Skeletal muscle cell (primary cell): ENCODE measurements at places on chromosomes 11 and 22.

- no peak for DNase-seq
These were observed 222.0 kb downstream of the DBX1 start for GRCh38 chr11:19938169-19938856.

- no peak for DNase-seq
These were observed 1336.4 kb downstream of the TBC1D22A start for GRCh38 chr22:48098921-48099245.

- DNase-seq, result no peak
These were observed 21.5 kb downstream of the C22orf23 start for GRCh38 chr22:37931893-37932389.

DNA sequence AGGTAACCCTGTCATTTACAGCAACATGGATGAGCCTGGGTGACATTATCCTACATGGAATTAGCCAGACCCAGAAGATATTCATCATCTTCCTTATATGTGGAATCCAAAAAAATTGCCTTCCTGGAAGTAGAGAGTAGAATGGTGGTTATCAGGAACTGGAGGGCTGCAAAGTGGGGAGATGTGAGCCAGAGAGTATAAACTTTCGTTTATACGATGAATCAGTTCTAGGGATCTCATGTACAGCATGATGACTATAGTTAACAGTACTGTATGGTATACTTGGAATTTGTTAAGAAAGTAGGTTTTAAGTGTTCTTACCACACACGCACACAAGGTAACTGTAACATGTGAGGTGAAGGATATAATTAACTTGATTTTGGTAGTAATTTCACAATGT lies 79.1 kb downstream of the TBC1D22A start:
- DNase-seq, result no peak

GRCh38 chr22:17753401-17753989 lies 20.8 kb downstream of the BID start:
- no peak for DNase-seq

DNA sequence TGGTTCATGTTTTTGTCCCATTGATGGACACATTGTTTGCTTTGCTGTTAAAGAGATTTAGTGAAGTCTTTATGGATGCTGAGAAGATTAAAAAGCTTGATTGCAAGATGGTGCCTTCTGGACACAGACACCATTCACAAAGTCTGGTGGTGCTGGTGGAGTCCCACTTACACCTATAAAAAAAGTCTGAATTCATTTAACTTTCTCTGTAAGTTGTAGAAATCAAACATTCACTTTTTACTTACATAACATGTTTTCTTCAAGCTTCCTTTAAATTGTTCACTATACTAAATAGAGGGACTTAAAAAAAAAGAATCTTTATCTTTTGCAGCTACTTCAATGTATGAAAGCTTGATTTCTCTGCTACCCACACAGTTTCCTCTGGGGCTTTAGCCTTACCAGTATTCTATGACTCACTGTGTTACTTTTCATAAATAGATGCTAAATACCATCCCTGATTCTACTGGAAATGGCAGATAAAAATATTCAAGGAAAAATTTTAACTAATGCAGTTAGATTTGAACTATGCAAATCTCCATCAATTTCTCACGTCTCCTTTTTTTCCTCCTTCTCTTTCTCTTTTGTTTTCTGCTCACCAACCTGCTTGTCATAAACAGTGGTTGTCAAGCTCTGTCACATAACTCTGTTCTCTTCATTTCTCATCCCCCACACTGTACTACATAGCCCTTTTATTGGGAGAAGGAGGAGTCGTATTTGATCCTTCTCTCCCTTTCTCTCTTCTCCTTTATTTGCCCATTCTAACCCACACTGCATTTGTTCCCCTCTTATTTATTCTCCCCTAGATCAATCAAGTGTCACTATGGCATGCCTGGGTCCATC lies 89.7 kb downstream of the FAM76B start:
- DNase-seq, result peak; percentile 43

- DNase-seq, result no peak
These were observed 25.6 kb upstream of the MMP12 start for GRCh38 chr11:102900346-102900745.

GRCh38 chr11:33588056-33588455 lies 112.6 kb downstream of the C11orf91 start:
- DNase-seq, result no peak
